Stimulated activated naive CD8-positive, alpha-beta T cell treated with anti-CD3 and anti-CD28 coated beads, Interleukin-15, amount 100 ng/mL, for 72 hours (primary cell): ENCODE measurements at places on chromosomes 3 and 15.

- DNase-seq: no peak
Measured at GRCh38 chr3:195829897-195830254, 18.1 kb upstream of the MUC4 start.

GRCh38 chr3:98445949-98446406, 17.0 kb upstream of the OR5K1 start:
- no peak for DNase-seq

- DNase-seq: no peak
Measured at GRCh38 chr3:42397644-42398043, 12.8 kb downstream of the LYZL4 start.

GRCh38 chr3:42556089-42556632, 25.6 kb downstream of the SEC22C start:
- peak; percentile 51 for DNase-seq

- DNase-seq: no peak
Measured at GRCh38 chr3:152243301-152243711, 25.4 kb upstream of the MBNL1 start.

DNA sequence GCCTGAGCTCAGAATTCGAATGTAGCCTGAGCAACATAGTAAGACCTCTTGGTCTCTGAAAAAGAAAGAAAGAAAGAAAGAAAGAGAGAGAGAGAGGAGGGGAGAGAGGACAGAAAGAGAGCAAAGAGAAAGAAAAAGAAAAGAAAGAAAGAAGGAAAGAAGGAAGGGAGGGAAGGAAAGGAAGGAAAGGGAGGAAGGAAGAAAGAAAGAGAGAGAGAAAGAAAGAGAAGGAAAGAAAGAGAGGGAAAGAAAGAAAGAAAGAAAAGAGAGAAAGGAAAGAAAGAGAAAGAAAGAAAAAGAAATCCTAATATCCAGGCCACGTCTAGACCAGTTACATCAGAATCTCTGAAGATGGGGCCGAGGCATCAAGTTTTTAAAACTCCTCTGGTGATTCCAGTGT, 50.7 kb downstream of the PPM1L start:
- DNase-seq: no peak

DNA sequence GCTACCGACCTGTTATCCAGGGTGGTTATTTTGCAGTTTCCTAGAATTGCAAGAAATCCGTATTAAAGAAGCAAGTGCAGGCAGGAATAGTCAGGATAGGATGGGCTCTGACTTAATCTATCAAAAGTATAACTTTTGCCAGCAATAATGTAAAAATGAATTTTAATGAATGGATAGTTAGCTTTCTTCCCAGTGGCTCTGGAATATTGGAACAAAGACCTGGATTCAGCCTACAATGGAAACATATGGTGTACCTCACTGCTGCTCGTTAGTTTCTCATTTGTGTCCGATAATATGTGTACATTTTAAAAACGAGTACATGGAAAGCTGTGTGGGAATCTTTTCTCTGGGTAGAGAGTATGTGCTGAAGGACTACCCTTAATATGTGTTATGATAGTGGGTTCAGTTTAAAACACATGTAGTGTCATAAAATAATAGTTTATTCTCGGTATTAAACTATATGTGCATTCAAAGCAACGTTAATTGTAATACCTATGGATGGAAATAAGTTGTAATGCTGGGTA, 805 bp downstream of the SERPINI1 start:
- DNase-seq: no peak

DNA sequence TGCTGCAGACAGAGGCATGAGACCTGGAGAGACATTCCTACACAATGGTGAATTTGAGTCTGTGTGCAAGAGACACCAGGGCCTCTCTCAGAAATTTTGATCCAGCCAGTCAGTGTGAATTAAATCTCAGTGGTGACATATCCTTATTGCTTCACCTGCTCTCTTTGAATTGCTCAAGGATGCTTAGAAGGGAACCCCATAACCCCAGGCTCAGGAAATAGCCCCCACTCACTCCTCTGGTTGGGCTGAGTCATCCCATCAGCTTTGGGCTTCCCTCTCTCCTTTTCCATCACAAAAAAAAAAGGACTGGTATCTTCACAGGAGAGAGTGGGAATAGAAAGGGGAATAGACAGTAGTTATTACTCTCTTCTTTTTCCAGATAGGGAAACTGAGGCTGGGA, 33.0 kb upstream of the LARS2 start:
- DNase-seq: no peak
